Activated CD4-positive, CD25-positive, alpha-beta regulatory T cell (primary cell): ENCODE measurements at places on chromosomes 2 and 18.

GRCh38 chr2:236656166-236656565, 86.5 kb downstream of the ACKR3 start:
- no peak for DNase-seq

DNA sequence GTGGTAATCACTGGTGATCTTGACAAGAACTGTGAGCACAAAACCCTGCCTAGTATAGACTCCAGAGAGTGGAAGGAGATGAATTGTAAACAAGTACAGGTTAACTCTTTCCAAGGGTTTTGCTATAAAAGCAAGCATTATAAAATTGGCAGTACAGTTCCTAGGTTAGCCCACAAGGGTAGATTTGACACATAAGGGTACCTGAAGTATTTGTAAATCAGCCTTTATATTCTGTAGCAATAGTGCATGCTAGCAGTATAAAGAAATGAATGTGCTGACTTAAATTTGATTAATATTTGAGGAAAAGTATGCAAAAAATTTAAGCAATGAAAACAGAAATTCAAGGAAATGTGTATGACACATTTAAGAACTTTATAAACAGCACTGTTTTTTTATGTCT, 42.4 kb downstream of the SP3 start:
- no peak for DNase-seq

DNA sequence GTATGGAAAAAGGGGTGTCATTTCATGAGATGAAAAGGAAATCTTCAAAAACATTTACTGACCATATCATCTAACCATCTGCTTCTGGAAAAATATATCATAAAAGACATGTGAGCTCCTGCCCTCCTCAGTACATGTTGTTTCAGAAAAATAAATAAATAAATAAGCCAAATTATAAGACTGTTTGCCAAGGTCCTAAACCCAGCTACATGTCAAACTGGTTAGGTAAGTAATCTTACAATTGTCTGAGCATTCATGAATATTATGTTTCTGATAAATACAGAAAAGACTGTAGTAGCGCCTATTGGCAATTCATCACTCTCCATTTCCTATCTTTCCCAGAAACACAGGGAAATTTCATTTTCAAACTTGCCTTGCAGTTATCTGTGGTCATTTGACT, 138.9 kb upstream of the SETBP1 start:
- no peak for DNase-seq

GRCh38 chr18:61248589-61248988, 84.6 kb upstream of the CDH20 start:
- DNase-seq: no peak

DNA sequence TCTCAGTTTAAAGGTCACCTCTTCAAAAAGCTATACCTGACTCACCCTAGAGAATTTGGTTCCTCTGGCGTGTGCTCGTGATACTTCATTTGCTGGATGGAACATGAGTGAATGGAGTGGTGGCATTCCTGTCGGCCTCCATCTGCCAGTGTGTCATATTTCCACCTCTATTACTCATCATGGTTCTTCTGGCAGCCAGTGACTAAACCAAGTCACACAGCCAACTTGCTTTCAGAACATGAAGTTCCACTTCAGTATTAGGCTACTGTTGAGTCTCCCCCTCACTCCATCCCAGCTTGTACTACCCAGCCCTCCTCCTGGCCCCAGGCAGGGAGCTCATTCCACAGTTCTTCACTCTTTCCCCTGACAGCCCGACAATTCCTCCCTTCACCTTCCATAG, 169.8 kb downstream of the MREG start:
- no peak for DNase-seq

GRCh38 chr2:3210257-3210656, 167.4 kb downstream of the EIPR1 start:
- DNase-seq: no peak

DNA sequence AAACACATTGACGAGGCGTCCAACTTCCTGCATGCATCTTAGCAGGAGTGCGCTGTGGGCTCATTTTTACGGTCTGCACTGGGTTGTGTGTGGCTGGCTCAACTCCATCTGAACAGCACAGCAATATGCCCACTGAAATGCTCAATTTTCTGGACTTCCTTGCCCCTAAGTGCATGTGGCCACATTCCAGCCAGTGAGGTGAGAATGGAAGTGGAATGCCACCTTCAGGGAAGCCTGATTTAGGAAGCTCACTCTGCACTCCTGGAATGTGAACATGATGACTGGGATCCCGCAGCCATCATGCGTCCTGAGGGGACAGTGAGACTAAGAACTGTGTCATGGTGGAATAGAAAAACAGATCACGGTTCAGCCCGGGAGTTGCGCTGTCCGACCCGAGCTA, 76.2 kb downstream of the PSMG2 start:
- no peak for DNase-seq

DNA sequence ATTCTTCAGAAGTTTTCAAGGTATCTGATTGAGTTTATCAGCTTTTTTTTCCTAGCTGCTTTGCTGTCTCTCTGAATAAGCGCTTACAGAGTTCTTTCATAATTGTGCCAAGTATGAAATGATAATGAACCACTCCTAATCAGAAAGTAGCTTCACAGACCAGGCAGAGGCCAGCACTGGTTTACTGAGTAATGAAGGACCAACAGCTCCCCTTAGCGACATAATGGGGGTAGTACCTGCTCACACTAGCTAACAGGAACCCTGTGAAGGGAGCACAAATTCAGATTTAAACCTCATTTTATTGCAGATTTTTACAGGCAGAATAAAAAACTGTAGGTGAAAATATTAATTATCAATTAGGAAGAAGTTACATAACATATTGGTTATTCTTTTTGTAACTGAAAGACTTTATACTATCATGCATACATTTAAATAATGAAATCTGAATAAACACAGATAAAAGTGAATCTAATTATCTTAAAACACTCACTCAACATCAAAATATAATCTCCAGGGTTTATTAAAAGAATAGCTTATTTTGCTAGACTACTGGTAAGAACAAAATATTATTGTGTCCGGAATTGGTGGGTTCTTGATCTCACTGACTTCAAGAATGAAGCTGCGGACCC, 53.7 kb upstream of the LRRC30 start:
- no peak for DNase-seq

- DNase-seq: no peak
These were observed 11.9 kb downstream of the SMAD7 start for GRCh38 chr18:48938827-48939204.

GRCh38 chr2:108392029-108392428, 14.3 kb downstream of the SULT1C4 start:
- no peak for DNase-seq

- DNase-seq: no peak
These were observed 48.5 kb downstream of the SOCS6 start for GRCh38 chr18:70337139-70337972.

- DNase-seq: no peak
These were observed 168.8 kb downstream of the SMAD7 start for GRCh38 chr18:48781988-48782363.

DNA sequence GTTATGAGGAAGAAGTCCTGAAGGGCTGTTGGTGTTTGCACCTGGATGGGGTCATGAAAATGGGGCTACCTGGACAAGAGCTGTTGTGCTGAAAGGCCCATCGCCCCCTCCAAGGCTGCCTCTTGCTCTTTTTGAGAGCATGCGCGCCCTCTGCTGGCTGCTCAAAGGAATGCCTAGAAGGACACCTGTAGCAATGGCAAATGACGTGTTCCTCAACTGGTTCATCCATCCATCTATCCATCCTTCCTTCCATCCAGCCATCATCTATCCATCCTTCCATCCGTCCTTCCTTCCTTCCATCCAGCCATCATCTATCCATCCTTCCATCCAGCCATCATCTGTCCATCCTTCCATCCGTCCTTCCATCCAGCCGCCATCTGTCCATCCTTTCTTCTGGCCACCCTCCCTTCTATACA, 17.2 kb upstream of the RPL31 start:
- DNase-seq: peak; percentile 61

DNA sequence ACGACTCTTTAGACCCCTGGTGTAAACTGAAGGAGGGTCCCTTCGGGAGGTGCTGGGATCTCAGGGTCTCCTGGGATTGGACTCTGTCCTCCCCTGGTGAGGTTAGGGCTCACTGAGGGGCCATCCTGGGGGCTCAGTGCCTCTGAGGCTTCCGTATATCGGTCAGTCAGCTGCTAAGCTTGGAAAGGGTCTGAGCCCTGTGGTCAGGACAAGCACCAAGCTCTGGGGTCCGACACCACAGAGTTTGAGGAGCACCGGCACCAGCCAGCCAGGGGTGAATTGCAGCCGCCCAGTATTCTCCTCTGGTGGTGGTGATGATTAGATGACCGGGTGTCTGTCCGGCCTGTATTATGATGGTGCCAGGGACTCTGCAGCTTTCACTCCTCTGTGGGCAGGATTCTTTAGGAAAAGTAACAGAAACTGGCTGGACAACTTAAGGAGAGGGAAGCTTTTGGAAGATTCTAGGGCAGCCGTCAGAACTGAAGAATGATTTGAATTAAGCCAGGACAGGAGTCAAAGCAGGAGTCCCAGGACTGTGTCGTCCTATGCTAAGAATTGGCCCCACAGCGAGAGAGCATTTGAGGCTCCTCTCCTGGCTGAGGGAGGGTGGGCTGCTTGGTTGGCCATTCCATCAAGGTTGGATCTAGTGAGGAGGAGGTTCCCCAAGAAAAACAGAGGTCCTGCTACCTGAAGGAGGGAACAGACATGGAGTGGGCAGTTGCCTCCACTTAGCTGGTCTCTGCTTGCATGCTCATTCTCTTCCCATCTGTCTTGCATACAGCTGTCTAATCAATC, 158.6 kb upstream of the HS6ST1 start:
- no peak for DNase-seq

DNA sequence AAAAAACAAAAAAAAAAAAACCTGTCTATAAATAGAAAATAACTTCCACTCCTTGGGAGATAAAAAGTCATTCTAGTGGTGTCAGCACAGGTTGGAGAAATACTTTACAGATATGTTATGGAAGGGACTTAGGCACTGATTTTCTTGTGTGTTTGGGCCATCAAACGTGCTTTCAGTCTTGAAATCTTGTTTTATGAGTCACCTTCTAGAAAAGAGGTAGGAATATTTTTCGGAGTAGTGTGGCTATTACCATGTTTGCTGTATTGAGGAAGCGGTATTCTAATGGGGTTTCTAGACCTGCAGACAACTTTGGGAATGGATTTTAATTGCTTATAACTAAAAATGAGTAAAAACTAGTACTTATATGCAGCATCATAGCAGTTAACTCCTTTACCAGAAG, 12.0 kb downstream of the HNMT start:
- DNase-seq: no peak

GRCh38 chr2:21763501-21763900, 639.7 kb downstream of the TDRD15 start:
- DNase-seq: no peak

GRCh38 chr2:181348107-181348837, 108.9 kb upstream of the ITGA4 start:
- DNase-seq: no peak

DNA sequence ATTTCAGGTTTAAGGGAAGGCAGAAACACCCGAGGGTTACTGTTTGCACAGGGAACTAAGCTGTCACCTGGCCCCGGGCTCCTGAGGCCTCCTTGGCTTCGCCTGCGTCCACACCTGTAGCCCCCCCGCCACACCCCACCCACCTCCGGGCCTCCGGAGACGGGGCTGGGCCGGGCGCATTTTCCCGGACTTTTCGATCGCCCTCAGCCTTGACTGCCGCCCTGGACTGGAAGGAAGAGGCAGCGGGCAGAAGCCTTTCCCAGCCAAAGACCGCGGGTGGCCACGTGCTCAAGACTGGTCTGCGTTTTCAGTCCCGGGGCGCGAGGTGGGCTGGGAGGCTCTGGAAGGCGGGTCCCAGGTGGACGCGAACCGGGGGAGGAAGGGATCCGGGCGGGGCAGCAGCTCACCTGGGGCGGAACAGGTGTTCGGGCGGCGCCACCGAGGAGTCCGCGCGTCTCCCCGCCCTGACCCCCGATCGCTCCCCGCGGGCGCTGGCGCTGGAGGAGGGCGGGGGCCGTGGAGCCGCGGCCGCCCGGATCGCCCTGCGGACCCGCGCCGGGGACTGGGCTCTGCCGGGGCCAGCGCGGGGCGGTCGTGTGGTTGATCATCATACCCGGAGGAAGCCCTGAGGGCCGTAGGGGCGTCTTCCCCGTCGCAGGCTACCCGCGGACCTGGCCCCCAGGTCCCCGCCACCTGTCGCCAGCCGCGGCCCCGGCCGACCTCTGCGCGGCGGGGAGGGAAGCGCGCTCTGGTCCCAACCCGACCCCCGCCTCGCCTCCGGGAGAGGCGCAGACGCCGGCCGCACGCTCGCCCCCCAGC, 3.2 kb downstream of the ID2 start:
- no peak for DNase-seq

GRCh38 chr2:232228971-232229894, 149.3 kb upstream of the ALPP start:
- no peak for DNase-seq

- DNase-seq: no peak
These were observed 44.1 kb upstream of the NDUFV2 start for GRCh38 chr18:9058406-9058805.

GRCh38 chr2:231392431-231393148, 2.9 kb upstream of the B3GNT7 start:
- DNase-seq: no peak

DNA sequence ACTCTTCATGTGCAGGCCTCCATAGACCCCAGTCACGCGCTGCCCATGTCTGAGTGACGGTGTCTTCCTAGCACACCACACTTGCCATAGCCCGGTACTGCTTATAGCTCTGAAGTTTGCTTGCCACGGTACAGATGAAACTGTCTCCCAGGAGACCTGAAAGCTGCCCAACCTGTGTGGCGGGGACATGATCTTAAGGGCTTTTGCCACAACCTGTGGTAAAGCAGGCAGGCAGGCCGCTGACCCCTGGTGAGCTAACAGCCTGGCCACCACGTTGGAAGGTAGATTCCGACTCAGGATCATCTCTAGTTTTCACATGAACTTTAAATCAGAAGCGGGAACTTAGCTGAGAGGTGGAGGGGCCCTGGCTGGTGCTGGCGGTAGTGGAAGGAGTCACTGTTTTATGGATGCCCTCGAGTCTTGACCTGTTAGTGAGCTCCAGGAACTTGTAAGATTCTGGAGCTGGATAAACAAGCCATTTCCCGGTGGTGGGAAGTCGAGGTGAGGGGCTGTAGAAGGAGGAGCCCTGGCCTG, 153.3 kb downstream of the ZNF236 start:
- no peak for DNase-seq

GRCh38 chr18:55236150-55236931, 277.1 kb upstream of the CCDC68 start:
- DNase-seq: no peak

- no peak for DNase-seq
These were observed 52.6 kb upstream of the KIDINS220 start for GRCh38 chr2:8889978-8890377.

GRCh38 chr18:23828426-23828825, 139.2 kb downstream of the LAMA3 start:
- peak; percentile 14 for DNase-seq

DNA sequence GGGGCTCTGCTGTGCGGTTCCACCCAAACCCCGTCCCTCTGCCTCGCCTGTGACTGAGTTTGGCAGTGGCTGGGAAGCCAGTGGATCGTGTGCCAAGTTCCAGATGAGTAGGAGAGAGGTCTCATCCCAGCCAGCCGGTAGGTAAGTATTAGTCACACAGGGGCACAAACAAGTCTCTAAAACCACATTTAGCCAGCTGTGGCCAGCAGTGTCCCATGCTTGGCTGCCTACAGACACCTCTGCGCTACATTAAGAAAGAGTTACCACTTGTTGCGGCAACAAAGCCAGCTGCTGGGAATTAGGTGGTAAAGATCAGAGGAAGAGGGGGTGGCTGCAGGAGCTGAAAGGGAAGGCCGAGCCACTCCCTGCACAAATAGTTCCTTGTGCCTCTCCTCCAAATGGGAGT, 81.2 kb downstream of the GATA6 start:
- DNase-seq: no peak

GRCh38 chr2:167275046-167275445, 386.8 kb downstream of the XIRP2 start:
- DNase-seq: no peak
